ENCODE measurements at places on chromosomes 1 and 21.

GRCh38 chr1:159079525-159079924 is 3.0 kb upstream of the AIM2 start:
- DNase-seq, result no peak

GRCh38 chr21:44618909-44619308 is 7.0 kb downstream of the KRTAP10-8 start:
- DNase-seq, result no peak

DNA sequence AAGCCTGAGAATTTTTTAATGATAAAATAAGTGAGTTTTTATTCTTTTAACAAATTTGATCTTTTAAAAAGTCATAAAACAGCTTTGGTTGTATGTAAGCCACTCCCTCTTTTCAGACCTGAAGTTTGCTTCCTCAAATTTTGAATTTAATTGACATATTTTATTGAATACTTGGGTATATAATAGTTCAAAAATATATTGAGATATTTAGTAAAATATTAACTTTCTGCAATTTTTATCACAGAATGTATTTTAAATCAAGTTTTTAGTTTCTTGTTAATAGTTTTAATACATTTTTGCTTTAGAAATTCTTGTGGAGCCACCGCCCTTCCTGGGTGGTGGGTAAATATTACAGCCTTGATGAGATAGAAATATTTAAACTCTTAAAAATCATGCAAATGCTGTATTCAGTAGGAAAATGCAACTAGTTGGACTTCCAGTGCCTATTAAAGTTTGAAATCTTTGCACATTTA is 867 bp downstream of the PTPRC start:
- no peak for DNase-seq

GRCh38 chr1:53619367-53620060 is 119.5 kb downstream of the GLIS1 start:
- no peak for DNase-seq
